ENCODE measurements at places on chromosomes 5 and 9.

DNA sequence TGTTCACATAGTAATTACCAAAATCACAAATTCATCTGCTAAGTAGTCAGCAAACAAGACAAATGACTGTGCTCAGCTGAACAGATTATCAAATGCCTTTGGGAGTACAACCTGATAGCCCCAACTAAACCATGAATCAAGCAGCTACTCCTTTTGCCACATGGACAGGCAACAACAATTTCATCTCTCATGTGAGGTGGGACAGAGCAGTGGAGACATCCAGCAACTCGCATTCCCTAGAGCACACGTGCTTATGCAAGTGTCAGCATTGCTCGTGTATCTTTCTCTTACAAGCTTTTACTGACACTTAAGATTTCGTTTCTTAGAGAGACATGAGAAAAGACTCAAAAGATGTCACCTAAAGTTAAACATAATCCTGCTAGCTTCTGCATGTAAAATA is 42.7 kb upstream of the PPP2R2B start:
- no peak for DNase-seq

- DNase-seq, result no peak
Measured at GRCh38 chr5:173065155-173065554, 9.0 kb downstream of the CREBRF start.

GRCh38 chr5:68233075-68233474 is 17.5 kb downstream of the PIK3R1 start:
- DNase-seq, result no peak

GRCh38 chr5:139193928-139194327 is 4.2 kb downstream of the SIL1 start:
- no peak for DNase-seq

DNA sequence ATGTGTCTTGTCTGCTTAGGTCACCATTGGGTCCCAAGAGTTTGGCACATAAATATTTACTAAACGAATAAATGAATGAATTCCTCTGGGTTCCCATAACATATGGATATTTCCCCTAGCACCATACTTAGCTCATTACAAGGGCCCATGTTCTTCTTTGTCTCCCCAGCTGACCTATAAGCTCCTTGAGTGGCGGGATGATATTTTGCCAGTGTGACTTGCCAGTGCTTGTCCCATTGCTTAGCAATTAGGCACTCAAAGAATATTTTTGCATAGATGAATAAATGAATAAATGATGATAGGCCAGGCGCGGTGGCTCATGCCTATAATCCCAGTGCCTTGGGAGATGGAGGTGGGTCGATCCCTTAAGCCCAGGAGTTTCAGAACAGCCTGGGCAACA is 16.9 kb upstream of the CTNNA1 start:
- DNase-seq, result no peak

DNA sequence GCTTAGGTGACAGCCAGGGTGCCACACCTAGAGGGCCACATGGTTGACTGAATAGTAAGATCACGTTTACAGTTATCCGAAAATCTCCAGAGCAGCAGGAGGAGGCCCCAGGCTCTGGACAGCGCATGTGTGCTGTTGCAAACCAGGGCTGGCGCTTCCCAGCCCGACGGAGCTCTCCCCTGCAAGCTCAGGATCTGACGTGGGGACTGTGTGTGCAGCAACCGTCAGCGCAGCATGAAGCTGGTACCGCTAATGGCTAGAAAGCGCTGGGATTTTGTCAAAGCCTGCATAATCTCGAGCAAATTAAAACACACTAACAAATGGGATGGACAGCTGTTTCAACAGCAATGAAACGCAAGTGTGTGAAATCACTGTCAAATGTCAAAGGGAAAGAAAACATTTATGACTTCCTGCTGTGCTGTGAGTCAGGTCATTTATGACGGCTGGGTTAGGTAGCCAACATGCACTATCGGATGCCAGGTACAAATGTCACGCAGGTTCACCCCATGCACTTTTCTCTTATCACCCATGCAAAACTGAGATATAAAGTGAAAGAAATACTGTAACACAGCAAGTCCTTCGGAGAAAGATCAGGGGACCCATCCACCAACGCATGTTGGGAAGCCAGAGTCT is 7.5 kb downstream of the SURF4 start:
- no peak for DNase-seq

GRCh38 chr5:3197304-3198073 is 398.1 kb upstream of the IRX1 start:
- no peak for DNase-seq
